Naive B cell (primary cell): ENCODE measurements at places on chromosomes 16 and 17.

GRCh38 chr17:4327606-4328005 lies 38.9 kb downstream of the UBE2G1 start:
- DNase-seq: no peak

DNA sequence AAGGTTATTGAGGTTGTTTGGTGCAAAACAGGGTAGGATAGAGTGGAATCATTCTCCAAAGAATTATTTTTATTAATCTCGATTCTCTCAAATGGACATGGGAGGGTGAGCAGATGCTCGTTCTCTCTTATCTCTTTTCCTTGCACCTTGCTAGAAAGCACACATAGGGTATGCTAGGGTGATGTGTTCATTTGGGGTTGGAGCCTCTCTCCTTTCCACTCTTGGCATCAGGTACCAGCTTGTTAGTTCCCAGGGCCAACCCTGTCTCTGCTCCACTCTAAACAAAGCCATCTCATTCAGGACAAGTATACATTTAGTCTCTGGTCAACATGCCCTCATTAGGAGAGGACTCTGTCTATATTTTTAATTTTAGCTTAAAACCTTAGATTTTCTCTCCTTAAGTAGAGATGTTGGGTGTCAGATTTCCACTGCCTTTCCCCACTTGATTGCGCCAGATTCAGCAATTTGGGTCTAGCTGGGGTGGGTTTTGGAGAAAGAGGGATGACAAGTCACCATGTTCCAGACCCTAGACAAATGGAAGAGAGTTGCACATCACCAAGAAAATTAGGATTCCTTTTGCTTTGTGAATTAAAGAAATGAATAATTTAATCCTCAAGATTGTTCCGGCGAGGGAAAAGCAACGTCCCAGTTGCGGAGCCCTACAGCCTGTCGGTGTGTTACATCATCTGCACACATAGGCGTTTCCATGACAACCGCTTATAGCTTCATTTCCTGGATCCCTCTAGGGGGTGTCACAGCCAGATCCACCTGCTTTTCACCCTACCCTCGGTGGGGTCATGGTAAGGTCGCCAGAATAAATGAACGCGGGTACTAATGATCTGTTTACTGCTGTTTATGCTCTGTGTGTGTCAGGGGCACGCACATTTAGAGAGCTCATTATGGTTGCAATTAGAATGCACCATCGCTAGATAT lies 41.6 kb downstream of the SNX11 start:
- no peak for DNase-seq

- peak; percentile 38 for DNase-seq
Observed at GRCh38 chr16:71542377-71542776, 16.2 kb downstream of the CHST4 start.

GRCh38 chr17:80835816-80836657 lies 155.6 kb upstream of the CHMP6 start:
- no peak for DNase-seq

DNA sequence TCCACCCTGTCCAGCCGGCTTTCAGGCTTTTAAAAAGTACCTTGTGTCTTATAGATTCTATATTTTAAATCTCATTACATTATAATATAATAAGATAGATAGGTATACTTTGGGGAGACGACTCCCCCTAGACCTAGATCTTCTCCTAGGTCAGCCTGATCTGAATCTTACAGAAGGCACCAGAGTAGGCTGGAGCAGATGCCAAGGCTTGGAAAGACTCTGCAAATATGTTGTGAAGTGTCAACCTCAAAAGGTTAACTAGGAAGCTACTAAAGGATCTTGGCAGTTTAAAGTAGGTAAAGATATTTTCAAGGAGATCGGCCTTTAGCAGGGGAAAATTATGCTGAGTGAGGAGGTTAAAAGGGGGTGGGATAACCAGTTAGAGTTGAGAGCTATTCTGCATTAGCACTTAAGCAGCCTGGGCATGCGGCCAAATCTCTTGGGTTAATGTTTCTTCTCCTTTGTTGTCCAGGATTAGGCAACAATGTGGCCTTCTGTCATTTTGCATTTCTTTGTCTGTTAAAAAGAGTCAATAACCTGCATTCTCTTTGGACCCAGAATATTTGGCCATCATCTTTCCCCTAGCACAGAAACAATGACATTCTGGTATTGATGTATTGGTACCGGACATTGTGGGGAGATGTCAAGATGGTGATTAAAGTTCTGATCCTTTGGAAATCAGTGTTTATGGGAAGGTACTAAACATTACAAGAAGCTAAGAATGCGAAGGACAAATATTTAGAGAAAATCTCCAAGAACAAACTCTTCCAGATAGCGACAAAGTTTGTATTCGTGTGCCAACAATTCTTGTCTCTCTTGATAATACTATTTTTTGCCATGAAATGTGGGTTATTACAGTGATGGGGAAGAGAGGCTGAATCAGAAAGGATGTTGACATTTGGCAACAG lies 51.2 kb upstream of the DHX40 start:
- DNase-seq: no peak

DNA sequence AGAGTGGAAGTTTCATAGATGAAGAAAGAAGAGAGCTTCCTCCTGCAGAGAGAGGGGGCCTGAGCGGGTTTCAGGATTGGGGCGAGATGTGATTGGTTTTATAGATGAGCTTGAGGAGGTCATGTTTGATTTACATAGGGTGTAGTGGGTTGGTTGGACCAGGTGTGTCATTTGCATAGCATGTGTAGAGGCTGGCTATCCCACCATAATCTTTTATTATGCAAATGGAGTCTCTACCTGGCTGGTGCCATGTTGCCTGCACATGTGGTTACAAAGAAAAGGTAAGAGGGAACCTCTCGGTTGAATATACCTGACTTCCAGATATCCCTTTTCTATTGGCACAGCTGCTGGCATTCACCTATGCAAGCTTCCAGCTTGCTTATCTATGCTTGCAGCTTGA lies 228.1 kb downstream of the BCAS3 start:
- no peak for DNase-seq

- DNase-seq: peak; percentile 45
Observed at GRCh38 chr17:1201132-1201702, 21.4 kb upstream of the ABR start.

GRCh38 chr16:66065925-66066324 lies 300.6 kb upstream of the CDH5 start:
- DNase-seq: no peak

GRCh38 chr17:27810902-27811557 lies 10.7 kb upstream of the NOS2 start:
- DNase-seq: no peak
